ENCODE measurements at places on chromosomes 16 and 17.
A peak's percentile ranks its signal among the peaks of the same experiment; 100 is the strongest.

DNA sequence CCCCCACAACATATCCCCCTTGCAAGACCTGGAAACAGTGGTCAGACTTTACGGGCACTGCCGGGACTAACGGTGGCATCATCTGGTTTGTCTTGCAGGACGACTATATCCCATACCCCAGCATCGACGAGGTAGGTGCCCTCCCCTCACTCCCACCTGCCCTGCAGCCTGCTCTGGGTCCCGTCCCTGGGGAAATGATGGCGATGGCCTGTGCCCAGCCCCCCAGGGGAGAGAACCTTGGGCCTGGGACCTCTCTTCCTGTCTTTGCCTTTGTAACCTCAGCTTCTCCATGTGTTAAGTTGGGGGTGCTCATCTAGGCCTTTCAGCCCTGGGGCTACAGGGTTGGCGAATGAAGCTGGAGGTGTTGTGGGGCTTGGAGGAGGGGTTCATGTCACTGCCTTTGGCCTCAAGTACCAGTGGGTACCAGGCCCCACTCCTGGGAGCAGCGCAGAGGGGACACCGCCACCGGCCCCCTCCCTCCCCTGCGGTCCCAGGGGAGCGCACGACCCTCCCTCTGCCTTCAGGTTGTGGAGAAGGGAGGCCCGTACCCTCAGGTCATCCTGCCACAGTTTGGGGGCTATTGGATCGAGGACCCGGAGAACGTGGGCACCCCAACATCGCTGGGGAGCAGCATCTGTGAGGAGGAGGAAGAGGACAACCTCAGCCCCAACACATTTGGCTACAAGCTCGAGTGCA is 99.9 kb downstream of the OR1D5 start:
- no peak for DNase-seq

- peak; percentile 76 for DNase-seq
Observed at GRCh38 chr17:15966183-15966878, 21.4 kb downstream of the ADORA2B start.

GRCh38 chr16:29925105-29925756 is 795 bp downstream of the KCTD13 start:
- DNase-seq: no peak

GRCh38 chr16:74743668-74744299 is 30.8 kb downstream of the FA2H start:
- peak; percentile 70 for DNase-seq

GRCh38 chr17:35063514-35064223 is at the start of gene RFFL:
Gene RFFL, minus strand, starts transcription at chr17:35063707. Its CDS starts 37,154 bp downstream, at chr17:35026553.
- DNase-seq: peak; percentile 84

GRCh38 chr17:72030067-72030899 is 90.5 kb upstream of the SOX9 start:
- DNase-seq: no peak

DNA sequence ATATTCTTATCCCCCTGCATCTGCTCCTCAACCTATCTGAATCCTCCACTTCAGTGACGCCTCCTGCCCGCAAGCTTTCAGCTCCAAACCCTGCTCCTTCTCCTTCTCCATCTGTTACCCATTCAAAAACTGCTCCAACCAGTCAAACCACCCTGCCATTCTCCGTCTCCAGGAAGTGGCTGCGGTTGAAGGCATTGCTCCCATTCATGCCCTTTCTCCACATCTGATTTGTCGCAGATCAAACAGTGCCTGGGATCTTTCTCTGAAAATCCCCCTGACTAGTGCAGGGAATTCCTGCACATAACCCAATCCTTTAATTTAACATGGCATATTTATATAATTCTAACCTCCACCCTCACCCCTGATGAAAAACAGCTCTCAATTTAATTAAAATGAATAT is 56.3 kb downstream of the SLFN5 start:
- DNase-seq: no peak

DNA sequence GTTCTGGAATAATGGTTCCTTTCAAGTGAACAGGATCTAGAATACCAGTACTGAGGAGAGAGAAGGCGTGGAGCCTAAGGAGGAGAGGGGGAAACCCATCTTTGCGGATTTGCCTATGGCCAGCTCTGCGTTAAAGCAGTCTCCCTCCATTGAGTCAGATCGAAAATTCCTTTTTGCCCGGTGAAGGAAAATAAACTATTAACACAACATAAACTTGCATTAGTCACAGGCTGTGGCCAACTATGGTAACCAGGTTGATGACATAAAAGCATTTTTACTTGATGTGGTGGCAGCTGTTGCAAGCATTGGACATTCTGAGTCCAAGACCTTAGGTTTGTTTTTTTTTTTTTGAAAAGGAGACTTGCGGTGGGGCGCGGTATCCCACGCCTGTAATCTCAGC is 8.9 kb downstream of the LDAF1 start:
- no peak for DNase-seq

GRCh38 chr17:77890771-77891170 is 67.7 kb upstream of the TNRC6C start:
- no peak for DNase-seq

DNA sequence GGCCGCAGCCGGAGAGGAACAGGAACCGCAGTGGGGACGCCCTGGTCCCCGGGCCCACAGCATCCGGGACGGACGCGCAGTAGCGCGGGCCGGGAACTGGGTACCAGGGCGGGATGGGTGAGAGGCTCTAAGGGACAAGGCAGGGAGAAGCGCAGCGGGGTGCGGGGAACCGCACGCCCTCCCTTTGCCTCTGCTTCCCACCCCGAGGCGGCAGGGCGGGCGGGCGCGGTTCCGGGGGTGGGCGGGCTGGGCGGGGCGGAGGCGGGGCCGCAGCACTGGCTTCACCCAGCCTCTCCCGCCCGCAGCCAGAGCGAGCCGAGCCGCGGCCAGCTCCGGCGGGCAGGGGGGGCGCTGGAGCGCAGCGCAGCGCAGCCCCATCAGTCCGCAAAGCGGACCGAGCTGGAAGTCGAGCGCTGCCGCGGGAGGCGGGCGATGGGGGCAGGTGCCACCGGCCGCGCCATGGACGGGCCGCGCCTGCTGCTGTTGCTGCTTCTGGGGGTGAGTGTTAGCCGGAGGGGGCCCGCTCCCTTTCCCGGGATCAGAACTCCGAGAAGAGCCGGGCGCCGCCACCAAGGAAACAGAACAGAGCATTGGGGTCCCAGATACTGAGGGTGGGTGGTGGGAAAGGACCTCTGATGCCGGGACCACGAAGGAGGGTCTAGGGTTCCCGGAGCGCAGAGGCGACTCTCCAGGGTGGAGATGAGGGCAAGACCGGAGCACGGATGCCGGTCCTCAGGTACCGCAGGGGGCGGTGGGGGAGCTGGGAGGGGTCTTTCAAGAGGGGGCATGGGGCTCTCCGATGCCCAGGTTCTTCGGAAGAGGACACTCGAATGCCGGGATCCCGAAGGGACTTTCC is at the start of gene NGFR:
NGFR (plus strand) TSS at position 308 of the 856 bp plus-strand sequence; CDS start at position 433, 125 bp downstream.
- DNase-seq: peak; percentile 24

- peak; percentile 39 for DNase-seq
Observed at GRCh38 chr17:55743103-55743679, 7.7 kb upstream of the PCTP start.

Measured in NCI-H510A (cell line).